ENCODE measurements at places on chromosomes 6 and 20.

DNA sequence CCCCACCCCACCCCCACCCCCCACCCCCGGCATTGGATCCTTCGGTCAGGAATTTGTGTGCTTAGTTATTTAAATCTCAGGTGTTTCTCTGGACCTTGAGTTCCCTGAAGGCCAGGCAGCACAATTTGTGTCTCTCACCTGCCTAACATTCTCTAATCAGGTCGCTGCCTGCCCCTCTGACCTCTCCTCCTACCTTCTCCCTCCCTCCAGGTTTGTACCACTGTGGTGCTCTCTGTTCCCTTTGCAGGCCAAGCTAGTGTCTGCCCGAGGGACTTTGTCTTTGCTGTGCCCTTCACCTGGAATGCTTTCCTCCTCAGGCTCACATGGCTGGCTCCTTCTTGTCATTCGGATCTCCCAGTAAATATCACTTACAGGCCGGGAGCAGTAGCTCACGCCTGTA lies 131.4 kb upstream of the SLC2A12 start:
- DNase-seq, result no peak

GRCh38 chr6:6746333-6746969 lies 157.9 kb downstream of the LY86 start:
- no peak for DNase-seq

- no peak for DNase-seq
Observed at GRCh38 chr6:2919401-2919800, 16.3 kb upstream of the SERPINB9 start.

- no peak for DNase-seq
Observed at GRCh38 chr20:45874576-45874975, 6.5 kb upstream of the ZSWIM1 start.

GRCh38 chr20:50366270-50367103 lies 143.7 kb upstream of the PTPN1 start:
- DNase-seq, result peak; percentile 56

DNA sequence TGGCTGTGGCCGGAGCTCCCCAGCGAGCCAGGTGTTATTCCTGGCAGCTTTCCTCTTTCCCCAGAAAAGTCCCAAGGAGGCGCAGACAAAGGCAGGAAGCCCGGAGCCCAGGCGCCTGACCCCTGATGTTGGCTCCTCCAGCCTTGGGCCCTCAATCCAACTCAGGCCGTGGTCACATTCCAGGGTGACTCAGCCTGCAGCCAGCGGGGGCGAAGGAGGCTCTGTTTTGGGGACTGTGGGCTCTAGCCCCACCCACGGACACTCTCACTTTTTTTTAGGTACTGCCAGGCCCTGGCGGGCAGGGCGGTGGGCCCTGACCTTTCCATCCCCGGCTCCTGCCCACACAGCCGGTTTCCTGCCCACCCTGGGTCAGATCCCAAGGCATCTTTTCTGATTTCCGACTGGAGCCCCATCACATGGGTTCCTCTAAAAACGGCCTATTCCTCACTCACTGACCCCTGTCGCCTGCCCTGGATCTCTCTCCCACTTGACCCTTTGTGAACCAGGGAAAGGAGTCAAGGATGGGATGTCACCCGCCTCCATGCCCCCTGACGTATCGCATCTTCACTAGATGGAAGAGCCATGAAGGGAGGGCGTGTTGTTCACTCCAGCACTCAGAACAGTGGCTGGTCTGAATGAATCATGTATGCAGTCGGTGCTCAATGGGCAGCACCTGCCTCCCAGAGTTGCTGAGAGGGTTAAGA lies 5.5 kb downstream of the PTGIS start:
- DNase-seq, result no peak

DNA sequence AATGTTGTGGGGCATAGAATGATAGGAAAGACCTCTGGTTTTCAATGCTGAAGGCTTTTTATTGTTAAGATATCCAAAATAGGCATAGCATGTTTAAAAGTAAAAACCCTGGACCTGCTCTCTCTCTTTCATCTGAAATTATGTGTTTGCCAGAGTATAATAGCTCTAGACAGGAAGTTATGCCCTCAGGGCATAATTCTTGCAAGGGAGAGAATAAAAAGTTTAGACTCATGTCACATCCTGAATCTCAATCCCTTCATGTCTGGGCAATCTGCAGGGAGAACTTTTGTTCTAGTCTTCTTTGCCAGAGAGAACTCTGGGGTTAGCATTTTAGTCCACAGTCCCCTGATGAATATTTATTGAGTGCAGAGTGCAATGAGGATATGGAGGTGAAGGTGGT lies 297.3 kb upstream of the FLRT3 start:
- no peak for DNase-seq

GRCh38 chr6:2037237-2037926 lies 208.0 kb downstream of the GMDS start:
- no peak for DNase-seq

- no peak for DNase-seq
Observed at GRCh38 chr6:135179372-135179771, 1.7 kb upstream of the MYB start.

DNA sequence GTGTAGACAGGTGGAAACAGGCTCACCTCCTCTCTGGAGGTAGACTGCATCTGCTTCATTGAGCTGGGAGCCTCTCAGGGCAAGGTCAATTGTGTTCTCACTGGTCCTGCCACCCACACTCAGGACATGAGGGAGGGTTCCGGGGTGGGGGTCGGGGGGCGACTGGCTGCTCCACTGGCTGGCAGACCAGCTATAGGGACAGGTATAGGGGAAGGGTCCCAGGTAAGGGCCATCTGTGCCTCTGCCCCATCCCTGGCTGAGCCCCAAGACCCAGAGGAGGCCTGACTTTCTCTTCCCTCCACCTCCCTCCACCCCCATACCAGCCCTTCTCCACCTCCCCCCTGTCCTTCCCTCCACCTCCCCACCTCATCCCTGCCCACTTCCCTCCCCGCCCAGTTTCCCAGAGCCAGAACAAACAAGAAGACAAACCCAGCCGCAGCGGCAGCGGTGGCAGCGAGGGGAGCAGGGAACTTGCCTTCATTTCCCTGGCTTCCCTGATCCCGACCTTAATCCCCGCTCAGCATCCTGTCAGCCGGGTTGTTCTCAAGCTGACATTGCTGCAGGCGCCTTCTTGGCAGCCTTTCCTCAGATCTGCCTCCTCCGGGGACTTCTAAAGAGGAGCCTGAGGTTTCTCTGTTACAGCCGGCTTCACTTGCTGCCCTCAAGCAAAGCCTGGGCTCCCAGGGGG lies 18.3 kb upstream of the FOXP4 start:
- DNase-seq, result no peak

- no peak for DNase-seq
Observed at GRCh38 chr6:41155132-41155805, 1.1 kb upstream of the TREML1 start.

DNA sequence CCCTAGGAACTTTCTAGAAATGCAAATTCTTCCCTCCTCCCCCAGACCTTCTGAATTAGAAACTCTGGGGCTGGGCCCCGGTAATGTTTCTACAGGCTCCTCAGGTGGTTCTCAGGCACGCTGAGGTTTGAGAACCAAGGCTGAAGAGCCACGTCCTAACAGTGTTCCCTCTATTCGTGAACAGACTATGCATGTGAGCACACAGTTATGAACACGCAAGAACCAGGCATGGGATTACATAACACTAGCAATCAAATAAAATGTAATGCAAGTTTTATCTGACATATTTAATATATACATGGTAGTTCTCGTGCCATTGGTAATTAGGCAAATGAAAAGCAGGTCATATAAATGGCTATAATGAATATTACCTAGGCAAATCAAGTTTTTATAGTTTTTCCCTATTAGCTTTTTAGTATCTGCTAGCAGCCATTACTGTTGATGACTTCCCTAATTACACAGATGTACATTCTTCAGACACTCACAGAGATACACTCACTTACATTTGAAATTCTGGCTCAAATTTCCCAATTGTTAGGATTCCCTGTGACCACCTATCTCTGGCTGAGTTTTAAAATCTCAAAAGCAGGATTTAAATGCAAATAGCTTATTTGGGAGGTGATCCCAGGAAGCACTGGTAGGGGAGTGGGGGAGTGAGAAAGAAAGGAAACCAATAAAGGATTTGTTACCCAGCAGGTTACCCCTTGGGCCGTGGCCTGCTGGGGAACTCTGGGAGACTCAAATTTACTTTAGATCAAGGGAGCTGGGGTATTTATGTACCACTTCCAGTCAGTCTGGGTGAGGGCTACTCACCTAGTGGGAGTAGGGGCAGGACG lies 104.1 kb downstream of the TCP11 start:
- no peak for DNase-seq

GRCh38 chr6:116616737-116617053 lies 416 bp downstream of the RSPH4A start:
- DNase-seq, result no peak

- DNase-seq, result no peak
Observed at GRCh38 chr6:144678844-144679243, 393.7 kb downstream of the UTRN start.

DNA sequence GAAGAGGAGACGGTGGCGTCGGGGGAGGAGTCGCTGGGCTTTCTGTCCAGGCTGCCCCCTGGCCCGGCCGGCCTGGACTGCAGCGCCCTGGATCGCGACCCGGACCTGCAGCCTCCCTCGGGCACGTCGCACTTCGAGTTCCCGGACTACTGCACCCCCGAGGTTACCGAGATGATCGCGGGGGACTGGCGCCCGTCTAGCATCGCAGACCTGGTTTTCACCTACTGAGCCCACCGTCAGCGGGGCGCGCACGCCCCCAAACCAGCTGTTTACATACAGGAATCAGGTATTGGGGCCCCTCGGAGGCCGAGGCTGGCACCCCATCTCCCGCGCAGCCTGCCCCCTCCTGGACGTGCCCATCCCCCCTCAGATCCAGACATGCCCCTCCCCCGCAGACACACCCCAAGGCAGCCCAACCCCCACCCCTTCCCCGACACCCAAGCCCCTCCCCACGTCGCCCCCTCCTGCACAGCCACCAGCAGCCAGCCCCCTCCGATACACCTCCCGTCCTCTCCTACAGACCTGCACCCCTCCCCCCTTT lies 1.4 kb downstream of the SOX12 start:
- DNase-seq, result no peak

- DNase-seq, result no peak
Observed at GRCh38 chr6:12426121-12426520, 136.0 kb downstream of the EDN1 start.

DNA sequence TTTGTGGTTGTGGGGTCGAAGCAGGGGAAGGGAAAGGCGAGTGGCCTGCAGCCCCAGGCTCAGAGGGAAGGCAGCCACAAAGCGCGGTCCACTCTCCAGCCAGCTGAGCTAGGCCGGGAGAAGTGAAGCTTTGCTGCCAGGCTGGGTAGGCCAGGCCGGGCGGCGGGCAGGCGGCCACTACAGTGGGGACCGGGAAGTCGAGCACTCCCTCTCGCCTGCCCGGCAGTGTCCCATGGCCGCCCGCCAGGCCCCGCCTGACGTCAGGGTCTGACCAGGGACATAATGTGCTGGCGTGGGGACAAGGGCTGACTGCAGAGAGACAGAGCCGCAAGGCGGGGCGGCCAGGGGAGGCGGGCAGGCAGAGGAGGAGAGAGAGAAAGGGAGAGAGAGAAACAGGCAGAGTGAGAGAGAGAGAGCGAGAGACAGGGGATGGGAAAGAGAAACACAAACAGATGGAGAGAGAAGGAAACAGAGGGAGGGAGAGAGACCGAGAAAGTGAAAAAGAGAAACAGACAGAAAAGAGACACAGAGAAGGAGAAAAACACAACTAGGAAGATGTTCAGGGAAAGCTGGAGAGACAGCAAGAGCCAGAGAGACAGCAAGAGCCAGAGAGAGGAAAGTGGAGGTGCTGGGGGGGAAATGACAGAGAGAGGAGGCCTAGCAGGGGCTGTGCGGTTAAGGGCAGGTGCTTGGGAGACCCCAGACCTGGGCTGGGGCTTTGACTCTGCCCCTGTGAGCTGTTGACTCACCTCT lies 94.5 kb upstream of the PTPN1 start:
- no peak for DNase-seq

DNA sequence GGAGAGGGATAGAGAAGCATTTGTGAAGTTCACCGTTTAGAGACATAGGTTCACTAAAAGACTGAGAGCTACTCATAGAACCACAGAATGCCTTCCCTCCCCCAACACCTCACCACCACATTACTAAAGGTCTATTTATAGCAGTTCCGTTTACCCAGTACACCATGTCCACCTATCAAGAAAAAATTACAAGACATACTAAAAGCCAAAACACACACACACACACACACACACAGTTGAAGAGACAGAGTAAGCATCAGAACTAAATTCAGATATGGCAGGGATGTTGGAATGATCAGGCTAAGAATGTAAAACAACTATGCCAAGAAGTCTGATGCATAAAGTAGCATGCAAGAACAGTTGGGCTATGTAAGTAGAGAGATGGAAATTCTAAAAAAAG lies 52.3 kb downstream of the SLC22A3 start:
- no peak for DNase-seq

- DNase-seq, result no peak
Observed at GRCh38 chr6:33888664-33889200, 84.9 kb upstream of the MLN start.

DNA sequence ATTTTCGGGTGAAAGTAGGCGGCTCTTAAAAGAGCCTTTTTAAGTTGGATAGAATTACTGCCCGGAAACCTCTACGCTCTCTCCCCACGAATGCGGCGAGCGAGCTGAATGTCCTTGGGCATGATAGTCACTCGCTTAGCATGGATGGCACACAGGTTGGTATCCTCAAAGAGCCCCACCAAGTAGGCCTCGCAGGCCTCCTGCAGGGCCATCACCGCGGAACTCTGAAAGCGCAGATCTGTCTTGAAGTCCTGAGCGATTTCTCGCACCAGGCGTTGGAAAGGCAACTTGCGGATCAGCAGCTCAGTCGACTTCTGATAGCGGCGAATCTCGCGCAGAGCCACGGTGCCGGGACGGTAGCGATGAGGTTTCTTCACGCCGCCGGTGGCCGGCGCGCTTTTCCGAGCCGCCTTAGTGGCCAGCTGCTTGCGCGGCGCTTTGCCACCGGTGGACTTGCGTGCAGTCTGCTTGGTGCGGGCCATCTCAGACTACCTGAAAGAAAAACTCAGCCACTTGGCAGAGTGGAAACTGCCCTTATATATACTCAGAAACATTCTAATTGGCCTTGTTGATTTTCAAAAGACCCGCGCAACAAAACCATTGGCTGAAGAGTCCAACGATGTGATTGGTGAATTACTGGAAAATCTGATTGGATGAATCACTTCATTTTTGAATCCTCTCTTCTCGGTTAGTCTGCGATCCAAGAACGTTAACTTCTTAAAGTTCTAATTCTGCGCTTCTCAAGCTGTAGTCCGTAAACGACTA lies 93.9 kb upstream of the BTN3A2 start:
- DNase-seq, result no peak

DNA sequence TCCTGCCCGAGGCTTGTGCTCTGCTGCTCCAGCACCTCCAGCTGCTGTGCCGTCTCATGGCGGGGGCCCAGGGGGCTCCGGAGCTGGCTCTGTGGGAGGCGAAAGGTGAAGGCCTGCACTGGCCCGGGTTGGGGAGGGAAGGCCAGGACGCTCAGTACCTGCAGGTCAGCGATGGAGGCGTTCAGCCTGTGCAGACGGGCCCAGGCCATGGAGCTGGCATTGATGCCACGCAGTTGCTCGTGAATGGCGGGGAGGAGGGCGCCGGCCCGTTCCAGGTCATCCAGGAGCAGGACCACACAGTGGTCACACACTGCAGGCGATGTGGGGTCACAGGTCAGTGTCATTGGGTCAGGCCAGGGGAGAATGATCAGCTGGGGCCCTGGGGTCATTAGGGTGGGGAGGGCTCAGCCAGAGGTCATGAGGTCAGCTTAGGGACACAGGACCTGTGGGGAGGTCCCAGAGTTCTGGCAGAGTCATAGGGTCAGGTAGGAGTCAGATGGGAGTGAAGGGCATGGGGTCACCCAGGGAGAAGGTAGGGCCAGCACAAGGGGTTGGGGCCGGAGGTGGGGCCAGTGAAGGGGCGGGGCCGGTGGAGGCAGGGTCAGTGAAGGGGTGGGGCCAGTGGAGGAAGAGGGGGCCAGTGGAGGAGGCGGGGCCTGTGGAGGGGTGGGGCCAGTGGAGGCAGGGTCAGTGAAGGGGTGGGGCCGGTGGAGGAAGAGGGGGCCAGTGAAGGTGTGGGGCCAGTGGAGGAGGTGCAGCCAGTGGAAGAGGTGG lies 18.0 kb downstream of the ADRM1 start:
- no peak for DNase-seq

All from HuH-7.5 (cell line).